Glutamatergic neuron (in vitro differentiated cells): ENCODE measurements at places on chromosomes 2 and 18.

DNA sequence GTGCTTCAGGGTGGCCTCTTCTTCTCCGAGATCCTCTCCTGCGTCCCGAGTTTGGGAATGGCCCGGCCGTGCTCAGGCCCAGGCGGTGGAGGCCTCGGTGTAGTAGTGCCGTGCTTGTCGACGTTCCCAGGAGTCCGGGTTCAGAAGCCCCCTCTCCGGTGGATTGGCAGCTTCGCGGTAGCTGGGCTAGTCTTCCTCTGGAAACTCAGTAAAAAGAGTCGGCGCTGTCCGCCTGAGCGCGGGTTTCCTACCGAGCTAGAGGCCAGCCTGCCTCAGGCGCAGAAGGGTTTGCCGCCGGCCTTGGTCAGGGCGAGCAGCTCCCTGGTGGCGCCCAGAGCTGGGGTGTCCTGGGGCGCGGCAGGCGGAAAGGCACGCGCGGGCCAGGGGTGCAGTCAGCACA, 3.2 kb downstream of the RALBP1 start:
- DNase-seq = no peak

GRCh38 chr2:184597571-184597991, 748 bp upstream of the ZNF804A start:
- DNase-seq = peak; percentile 41

DNA sequence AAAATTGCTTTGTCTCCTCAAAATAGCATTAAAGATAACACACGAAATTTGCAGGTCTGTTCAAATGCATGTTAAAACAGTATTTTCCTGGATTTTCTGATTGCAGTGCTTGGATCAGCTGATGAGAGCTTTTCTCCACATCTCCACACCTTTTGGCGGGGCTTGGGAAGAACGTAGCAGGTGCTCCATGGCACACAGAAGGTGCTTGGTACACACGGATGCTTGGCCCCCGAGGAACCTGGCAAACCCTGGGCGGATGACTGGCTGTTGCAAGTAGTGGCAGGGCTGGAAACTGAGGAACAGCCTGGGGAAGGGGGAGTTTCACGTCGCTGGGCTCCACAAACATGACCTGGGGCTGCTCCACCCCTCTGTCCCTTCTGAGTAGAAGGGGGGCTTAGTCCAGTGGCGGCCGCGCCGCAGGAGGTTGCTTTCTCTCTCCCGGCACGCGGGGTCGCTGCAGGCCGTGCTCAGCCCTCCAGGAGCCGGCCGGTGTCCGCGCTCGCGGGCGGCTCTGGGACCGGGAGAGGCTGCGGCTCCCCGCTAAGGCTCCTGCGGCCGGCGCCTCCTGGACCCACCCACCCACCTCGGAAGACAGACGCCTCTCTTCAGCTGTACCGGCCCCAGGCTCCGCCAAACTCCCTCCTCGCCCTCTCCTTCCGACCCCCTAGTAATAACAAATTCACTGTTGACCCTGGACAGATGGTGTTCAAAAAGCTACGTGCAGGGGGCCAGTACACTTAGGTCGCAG, 69.3 kb downstream of the MARCO start:
- DNase-seq = peak; percentile 88

DNA sequence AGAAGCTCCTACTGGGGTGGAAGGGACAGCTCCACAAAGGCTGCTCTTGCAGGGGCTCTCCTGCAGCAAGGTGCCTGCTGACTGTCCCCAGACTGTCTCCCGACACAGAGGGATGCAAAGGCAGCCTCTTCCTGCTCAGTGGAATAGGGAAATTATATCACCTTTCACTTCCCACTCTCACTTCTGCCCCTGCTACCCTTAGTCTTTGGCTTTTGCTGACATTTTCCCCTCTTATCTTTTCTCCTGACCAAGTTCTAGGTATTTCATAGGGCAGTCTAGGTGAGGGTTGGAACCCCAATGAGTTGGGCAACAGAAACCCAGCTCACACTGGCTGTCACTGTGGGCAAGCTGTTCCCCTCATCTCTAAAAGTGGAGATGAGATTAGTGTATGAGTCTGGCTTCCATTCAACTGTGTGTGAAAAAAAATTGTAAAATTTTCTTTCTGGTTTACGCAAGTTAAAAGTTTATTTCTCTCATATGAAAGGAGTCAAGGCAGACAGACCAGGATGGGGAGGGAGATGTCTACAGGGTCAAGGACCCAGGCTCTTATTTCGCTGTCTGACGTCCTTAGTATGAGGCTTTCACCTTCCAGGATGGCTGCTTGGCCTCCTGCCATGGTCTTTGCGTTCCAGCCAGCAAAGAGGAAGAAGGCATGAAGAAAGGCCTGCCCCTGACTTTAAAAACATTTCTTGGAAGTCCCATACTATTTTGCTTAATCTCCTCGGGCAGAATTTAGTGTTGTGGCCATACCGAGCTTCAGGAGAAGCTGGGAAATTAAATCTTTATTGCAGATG, 7.5 kb upstream of the MOCOS start:
- no peak for DNase-seq

DNA sequence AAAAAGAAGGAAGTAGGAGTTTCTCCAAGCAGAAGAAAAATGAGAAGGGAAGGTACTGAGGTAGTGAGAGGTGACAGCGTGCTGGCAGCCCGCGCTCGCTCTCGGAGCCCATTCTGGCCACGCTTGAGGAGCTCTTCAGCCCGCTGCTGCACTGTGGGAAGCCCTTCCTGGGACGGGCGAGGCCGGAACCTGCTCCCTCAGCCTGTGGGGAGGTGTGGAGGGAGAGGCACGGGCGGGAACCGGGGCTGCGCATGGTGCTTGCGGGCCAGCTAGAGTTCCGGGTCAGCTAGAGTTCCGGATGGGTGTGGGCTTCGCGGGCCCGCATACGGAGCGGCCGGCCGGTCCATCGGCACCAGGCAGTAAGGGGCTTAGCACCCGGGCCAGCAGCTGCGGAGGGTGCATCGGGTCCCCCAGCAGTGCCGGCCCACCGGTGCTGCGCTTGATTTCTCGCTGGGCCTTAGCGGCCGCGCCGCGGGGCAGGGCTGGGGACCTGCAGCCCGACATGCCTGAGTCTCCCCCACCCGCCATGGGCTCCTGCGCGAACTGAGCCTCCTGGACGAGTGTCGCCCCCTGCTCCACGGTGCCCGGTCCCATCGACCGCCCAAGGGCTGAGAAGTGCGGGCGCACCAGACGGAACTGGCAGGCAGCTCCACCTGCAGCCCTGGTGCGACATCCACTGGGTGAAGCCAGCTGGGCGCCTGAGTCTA, 11.1 kb upstream of the CYS1 start:
- DNase-seq = no peak

GRCh38 chr2:113965644-113966043, 75.8 kb downstream of the ACTR3 start:
- peak; percentile 43 for DNase-seq

DNA sequence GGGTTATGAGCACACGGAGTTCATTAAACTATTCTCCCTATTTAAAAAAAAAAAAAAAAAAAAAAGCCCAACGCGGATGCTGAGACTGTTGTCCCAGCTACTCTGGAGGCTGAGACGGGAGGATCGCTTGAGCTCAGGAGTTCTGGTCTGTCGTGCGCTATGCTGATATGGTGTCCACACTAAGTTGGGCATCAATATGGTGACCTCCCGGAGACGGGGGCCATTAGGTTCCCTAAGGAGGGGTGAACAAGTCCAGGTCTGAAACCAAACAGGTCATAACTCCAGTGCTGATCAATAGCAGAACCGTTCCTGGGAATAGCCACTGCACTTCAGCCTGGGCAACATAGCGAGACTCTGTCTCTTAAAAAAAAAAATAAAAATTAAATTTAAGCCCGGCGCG, 12.9 kb upstream of the ANKRD53 start:
- DNase-seq = no peak

GRCh38 chr2:187264612-187265011, 183.4 kb downstream of the CALCRL start:
- DNase-seq = no peak

- DNase-seq = no peak
These were observed 102.8 kb upstream of the PPP1CB start for GRCh38 chr2:28648671-28649395.

DNA sequence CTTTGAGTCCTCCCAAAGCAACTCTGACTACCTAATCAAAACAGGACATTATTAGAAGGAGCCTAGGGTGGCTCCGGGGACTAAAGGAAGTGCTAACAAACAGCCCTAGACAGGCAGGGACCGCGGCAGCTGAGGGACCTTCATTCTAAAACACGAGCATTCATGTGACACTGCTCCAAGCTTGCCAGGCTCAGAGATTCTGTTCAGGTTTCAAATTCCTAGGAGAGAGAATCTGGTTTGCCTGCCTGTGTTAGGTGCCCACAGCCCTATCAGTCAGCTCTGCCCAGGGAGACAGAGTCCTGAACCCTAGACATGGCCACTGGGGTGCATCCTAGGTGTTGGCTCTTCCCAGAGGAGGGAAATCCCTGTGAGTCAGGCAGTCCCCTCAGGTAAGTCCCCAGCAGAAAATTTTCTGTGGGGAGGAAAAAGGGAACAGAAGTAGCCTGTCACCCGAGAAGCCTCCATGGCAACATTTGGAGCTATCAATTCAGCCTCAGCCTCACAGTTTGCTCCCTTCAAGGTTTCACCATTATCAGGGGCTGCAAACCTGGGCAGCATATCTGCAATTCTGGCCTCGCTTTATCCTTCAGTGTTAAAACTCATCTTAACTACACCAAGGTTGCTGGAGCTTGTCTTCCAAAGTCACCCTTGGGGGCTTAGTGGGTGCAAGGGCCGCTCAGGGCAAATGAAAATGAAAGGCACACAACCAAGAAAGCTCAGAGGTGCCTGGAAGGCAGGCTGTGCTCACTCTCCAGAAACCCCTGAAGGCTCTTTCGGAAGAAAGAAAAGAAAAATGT, 28.6 kb downstream of the PCBP1 start:
- no peak for DNase-seq

DNA sequence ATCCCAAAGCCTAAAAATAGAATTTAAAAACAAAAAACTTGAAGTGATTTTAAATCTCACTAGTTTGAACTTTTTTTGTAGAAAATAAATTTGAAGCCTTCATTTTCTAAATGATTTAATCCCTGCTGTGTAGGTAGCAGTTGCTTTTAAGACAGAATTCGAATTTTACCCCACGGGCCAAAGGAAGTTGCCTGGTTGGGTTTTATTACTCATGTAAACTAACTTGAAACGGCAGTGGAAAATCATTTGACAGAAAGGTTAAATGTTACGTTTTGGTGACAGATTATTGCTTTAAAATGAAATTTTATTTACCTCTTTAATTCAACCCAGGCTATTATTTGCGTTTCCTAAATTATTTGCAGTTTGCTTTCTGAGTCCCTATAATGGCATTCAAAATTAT, 2.0 kb downstream of the MAPRE2 start:
- DNase-seq = no peak

DNA sequence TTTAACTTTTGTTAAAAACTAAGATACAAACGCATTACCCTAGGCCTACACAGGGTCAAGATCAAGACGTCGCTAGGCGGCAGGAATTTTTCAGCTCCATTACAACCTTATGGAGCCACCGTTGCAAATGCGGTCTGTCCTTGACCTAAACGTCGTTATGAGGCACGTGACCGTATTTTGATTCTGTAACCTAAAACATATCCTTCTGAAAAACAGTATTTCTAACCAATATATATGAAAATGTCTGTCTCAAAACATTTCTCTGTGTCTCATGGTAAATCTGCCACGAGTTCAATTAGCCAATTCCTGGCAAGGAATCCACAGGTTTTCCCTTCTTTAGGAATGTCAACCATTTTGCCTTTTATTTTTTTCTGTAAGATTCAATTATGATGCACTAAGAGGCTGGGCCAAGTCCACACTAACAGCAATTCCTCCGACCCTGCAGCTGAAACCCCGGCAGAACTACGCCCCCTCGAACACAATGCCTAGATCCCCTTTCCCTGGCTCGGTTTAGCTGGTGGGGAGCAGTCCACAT, 1.7 kb downstream of the RTN4 start:
- no peak for DNase-seq

DNA sequence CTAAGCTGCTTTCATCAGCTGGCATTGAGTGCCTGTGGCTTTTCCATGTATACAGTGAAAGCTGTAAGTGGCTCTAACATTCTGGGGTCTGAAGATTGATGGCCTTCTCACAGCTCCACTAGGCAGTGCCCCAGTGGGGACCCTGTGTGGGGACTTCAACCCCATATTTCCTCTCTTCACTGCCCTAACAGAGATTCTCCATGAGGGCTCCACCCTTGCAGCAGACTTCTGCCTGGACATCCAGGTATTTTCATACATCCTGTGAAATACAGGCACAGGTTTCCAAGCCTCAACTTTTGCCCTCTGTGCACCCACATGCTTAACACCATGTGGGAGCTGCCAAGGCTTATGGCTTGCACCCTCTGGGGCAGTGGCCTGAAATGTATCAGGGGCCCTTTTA, 188.2 kb upstream of the SYT4 start:
- DNase-seq = no peak

GRCh38 chr18:43776997-43777396, 499.7 kb upstream of the SYT4 start:
- DNase-seq = no peak

GRCh38 chr2:215933151-215933550, 80.2 kb downstream of the MREG start:
- no peak for DNase-seq

- DNase-seq = no peak
These were observed 63.1 kb downstream of the TNS1 start for GRCh38 chr2:217939629-217940245.

- no peak for DNase-seq
These were observed 12.6 kb downstream of the KCNK3 start for GRCh38 chr2:26705126-26705525.

DNA sequence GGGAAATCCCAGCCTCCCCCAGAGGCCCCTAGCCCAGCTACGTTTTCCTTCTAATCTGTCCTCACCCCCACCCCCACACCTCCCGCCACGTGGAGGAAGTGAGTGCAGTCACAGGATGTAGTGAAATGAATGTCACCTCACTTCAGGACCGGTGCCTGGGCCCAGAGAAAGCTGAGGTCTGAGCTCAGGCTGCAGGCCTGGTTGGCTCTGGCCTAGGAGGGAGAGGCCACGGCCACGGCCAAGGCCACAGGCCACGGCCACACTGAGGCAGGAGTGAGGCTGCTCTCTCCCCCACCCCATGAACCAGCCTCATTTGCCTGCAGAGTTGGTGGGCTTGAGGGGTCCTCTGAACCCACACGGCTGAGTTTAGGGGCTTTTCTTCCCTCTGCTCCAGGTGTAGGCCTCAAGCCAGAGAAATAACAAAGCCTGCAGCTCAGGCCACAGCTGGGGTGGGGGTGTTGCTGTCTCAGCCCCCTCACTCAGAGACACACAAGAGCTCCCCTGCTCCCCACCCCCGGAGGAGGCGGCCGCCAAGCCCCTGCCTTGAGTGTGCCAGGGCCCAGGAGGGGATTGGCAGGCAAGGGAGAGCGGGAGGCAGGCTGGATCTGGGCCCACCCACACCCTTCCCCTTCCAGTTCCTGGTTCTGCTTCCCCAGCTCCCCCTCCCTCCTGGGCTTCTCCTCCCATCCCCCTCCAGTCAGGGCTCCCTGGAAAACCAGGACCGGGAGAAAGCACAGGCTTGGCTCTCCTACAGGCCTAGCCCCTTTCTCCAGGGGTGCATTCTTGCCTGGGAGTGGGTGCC, 27.0 kb downstream of the DNMT3A start:
- peak; percentile 63 for DNase-seq

GRCh38 chr18:33282142-33282541, 158.4 kb downstream of the CCDC178 start:
- no peak for DNase-seq
